ENCODE measurements at places on chromosomes 1 and 21.
A peak's percentile ranks its signal among the peaks of the same experiment; 100 is the strongest.

- DNase-seq: peak; percentile 18
Observed at GRCh38 chr1:151993084-151993733, 450 bp downstream of the S100A10 start.

GRCh38 chr21:31609081-31609480 lies 50.4 kb upstream of the SOD1 start:
- DNase-seq: no peak

GRCh38 chr1:53541761-53542550 lies 82.8 kb downstream of the DMRTB1 start:
- DNase-seq: no peak

DNA sequence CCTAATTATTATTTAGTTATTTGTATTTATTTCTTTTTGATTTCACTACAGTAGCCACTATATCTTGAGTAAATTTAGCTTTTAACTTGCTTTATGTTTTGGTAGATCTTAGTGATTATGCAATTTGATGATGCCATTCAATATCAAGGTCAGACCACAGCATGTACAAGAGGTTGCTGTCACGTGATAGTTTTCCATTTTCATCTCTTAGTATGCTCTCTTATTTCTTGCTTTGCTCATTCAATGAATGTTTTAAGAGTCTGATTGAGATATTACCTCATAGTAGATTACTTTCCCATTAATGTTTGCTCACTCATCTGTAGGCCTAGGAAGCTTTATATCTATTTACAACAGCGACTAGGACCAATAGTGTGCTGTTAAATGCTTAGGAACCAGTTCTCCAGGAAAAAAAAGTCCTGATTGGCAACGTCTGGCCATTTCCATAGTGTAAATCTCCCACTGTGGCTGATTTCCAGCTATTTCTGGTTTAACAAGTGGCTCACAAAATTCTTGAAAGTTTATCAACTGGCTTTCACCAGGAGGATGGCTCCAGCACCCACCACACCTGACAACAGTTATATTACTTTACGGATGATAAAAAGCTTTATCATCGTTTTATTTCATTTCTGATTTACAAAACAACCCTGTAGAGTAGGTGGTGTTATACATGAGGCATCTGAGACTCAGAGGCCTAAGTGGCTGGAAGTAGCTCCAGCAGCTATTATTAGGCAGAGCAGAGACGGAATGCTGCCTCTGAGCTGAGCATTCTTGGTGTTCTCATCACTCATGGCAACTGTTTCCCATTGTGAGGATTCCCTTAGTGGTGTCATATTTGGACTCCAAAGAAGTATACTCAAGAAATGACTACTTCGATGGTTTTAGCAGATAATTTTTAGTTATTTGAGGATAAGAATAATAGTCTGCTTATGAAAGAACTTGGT lies 235.2 kb downstream of the DISC1 start:
- DNase-seq: no peak

DNA sequence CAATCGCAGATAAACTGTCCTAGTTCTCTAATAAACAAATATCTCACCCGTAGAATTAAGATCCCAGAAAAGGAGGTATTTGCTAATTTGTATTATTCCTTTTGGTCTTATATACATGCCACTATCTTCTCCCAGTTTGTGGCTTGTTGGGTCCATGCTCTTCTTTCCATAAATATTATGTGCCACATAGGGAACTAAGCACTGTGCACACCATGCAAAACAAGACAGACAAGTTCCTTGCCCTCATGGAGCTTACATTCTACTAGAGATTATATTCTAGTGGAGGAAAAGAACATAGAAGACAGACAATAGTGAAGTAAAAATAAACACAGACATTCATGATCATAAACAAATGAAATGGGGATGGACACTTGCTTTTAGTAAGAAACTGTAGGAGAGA lies 4.7 kb downstream of the GART start:
- DNase-seq: no peak

DNA sequence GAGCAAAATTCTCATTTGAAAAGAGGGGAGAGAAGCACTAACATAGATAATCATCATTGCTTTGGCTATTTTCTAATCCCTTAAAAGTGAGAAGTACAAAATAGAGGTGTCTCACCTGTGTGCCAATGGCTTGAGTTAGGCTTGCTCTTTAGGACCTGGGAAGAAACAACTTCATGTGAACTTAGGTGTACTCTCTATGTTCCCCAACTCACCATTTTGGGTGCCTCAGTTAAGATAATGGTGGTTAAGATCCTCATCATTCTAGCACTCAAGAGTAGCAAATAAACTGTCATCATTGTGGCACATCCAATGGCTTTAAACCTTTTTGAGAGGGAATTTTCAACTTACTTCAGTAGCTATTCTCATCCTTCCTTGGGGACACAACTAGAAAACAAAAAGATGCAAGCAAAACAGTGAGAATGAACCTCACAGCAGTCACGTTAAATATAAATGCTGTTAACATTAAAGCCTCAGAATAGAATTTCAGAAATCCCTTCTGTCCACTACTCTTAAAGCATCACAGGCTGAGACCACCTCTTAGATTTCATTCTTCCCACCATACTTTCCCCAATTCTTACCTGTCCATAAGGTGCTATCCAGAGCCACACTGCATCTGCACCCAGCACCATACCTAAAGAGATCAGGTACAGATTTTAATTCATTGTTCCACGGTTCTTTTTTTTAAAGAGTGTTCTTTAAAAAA lies 1.2 kb downstream of the GAS5 start:
- no peak for DNase-seq

DNA sequence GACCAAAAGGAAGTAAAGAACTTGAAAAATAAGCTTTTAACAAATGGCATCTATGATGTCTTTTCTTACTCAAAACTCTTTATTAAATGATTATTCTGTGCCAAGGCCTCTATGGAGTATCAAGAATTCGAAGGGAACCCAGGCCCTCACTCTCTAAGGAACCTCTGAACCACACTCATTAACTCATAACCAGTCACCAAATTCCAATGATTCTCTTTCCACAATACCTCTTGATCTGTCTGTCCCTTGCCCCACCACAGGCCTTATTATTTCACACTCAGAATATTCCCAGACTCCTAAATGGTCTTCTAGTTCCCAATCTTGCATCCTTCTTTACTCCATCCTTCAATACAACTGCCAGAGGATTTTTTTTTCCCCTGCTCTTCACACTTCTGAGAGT lies 37.0 kb downstream of the PCSK9 start:
- no peak for DNase-seq

DNA sequence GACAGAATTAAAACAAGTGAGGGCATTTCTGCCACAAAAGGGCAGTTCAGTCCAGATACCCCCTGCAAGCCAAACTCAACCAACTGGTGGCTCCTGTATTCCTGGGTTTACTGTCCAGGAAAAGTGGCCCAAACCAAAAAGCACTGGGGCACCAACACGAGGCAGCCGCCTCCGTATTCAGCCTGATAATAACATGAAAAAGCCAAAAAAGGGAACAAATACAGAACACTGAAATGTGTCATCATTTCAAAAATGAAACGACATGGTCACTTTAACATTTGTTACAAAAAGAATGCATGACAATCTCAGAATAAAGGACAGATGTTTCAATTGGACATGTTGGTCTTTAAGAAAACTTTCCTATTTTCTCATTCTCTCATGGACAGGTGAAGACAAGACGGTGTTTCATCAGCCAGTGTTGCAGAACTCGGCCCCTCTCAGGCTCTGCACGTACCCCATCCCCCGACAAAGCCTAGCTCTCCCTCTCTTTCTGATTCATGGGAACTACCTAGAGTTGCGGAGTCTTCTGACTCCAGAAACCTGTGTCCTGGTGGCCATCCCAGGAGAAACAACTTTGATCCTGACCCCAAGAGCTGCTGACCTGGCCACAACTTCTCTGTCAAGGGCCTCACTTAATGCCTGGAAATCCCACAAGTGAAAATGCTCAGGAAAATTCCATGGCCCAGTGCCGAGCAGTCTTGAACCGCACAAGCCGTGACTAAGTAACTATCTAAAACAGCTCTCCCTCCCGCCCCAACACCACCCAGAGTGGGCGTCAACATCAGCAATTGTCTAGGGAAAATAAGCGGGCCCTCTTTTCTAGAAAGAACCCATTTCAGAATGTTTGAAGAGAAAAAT lies 27.1 kb downstream of the ZBTB17 start:
- DNase-seq: no peak

Data from activated T-cell treated with anti-CD3 and anti-CD28 coated beads for 1 hour (primary cell).